Vagina (tissue), 2 donors: ENCODE measurements at places on chromosomes 5 and 9. TPM values are rescaled to one million over a fixed set of nuclear protein-coding genes. Genes with fewer than 3 reads are reported as not detected.
A peak's percentile ranks its signal among the peaks of the same experiment; 100 is the strongest.

Gene SCAMP1
- 21.9 TPM for total RNA-seq

Gene SMIM33
- not detected for total RNA-seq

Gene MORN5
- total RNA-seq, result not detected

Gene GOLGA2
- total RNA-seq, result 84.5 TPM

Gene MLANA
- total RNA-seq, result not detected

Gene FREM1
- total RNA-seq, result 2.7 TPM

DNA sequence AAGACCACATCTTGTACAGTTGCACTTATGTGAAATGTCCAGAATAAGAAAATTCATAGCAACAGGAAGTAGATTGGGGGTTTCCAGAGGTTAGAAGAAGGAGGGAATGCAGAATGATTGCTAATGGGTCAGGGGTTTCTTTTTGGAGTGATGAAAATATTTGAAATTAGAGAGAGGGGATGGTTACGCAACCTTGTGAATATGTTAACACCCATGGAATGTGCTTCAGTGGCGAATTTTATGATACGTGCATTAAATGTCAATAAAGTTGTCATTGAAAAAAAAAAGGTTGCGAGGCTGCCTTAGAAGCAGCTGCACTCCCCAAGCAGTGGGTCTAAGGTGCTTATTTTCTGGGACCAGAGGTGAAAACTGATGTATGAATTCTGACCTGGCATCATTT lies 64.4 kb upstream of the SUB1 start:
- H3K36me3 ChIP-seq, result no peaks in the 10 kb centered on the region
- no peak for DNase-seq
- no peak overlapping the region for H3K27ac ChIP-seq
- no peaks in the 10 kb centered on the region for H3K4me1 ChIP-seq
- no peaks in the 10 kb centered on the region for H3K27me3 ChIP-seq
- no peak overlapping the region for H3K4me3 ChIP-seq

GRCh38 chr5:151078490-151079262 lies 2.2 kb downstream of the TNIP1 start:
- no peaks in the 10 kb centered on the region for H3K36me3 ChIP-seq
- H3K27me3 ChIP-seq, result no peaks in the 10 kb centered on the region
- H3K27ac ChIP-seq, result peak overlapping the region; percentile 99
- DNase-seq, result no peak
- H3K4me3 ChIP-seq, result peak overlapping the region; percentile 74
- H3K4me1 ChIP-seq, result peaks cover 78% of the 10 kb centered on the region

GRCh38 chr5:94707359-94707758 lies 88.9 kb downstream of the SLF1 start:
- H3K27ac ChIP-seq, result no peak overlapping the region
- no peaks in the 10 kb centered on the region for H3K4me1 ChIP-seq
- H3K4me3 ChIP-seq, result no peak overlapping the region
- H3K27me3 ChIP-seq, result no peaks in the 10 kb centered on the region
